ENCODE measurements at places on chromosomes 2 and 18.

GRCh38 chr2:174614261-174614660, 16.7 kb upstream of the WIPF1 start:
- no peak for DNase-seq

- no peak for DNase-seq
These were observed 1.3 kb downstream of the RNPEPL1 start for GRCh38 chr2:240569523-240569997.

GRCh38 chr2:121887513-121888188, 132.2 kb downstream of the TSN start:
- no peak for DNase-seq

GRCh38 chr2:240816584-240817495, 3.2 kb downstream of the KIF1A start:
- no peak for DNase-seq

DNA sequence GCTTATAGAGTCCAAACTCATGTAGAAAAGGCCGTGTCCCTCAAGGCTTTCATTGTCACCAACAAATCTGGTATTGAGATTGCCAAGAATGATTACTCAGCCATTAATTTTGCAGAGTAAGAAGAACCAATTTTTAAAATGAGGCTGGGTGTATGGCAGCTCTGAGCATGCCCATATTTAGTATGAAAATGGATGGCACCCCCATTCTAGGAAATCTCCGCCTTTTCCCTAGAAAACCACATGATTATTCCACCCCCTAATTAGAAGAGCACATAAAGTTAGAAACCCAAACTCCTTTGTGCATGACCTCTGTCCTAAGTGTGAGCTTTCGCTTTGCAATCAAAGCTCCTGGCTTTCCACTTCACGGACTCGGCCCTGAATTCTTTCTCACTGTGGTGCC, 14.1 kb upstream of the TXNL4A start:
- DNase-seq, result no peak

- no peak for DNase-seq
These were observed 211.0 kb downstream of the CTNNA2 start for GRCh38 chr2:79723830-79724229.

DNA sequence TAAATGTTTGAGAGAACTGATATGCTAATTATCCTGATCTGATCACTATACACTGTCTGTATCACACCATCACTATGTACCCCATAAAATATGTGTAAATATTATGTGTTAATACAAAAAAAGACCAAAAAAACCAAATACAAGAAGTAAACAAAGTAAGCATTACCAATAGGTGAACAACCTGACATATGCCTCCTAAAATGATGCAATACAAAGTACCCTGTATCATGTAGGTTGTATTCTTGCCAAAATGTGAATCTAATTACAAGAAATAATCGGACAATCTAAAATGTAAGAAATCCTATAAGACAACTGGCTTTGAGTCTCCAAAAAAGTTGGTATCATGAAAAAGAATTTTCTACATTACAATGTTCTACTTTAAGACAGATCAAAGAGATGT, 7.8 kb downstream of the POLR1A start:
- DNase-seq, result no peak

GRCh38 chr18:10301831-10302483, 152.5 kb upstream of the APCDD1 start:
- no peak for DNase-seq

DNA sequence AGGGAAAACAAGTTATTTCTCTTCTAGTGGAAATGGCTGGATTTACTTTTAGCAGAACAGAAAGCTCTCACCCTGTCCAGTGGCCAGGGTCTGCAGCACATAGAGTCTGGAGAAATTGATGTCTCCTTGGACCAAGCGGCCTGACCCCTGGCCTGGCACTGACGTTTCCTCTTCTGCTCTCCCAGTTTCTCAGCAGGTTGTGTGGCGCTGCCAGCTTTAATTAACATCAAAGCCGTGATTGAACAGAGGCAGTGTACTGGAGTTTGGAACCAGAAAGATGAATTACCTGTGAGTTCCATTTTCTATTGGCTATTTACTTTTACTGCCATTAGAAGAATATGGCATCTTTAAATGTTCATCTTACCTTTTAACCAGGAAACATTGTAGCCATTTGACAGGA, 20.9 kb downstream of the CD8A start:
- DNase-seq, result no peak

DNA sequence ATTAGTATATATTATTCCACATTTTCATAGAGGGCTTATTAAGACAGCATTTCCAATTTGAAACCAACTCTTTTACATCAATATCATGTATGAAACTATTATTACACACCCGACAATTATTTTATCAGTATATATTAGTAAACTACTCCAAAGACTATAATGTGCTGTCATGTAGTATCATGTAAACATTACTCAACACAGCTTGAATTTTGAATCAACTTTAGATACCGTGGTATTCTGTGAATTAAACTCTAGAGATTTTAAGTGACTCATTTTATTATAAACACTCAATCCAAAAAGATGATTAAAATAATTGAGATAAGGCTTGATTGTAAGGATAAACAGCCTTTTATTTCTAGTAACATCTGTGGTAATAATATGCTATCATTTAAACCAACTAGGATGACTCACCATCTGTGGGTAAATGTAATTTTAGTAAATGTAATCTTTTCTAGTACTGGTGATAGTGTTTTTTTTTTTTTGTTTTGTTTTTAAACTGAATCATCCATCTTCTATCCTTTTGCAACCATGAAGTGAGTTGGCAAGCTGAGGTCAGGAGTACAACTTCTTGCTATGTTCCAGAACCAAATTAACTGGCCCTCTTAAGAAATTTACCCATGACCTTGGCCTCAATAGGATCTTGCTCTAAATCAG, 144.3 kb upstream of the SMAD7 start:
- no peak for DNase-seq
